Stromal cell of bone marrow (primary cell): ENCODE measurements at places on chromosomes 2 and 18.

DNA sequence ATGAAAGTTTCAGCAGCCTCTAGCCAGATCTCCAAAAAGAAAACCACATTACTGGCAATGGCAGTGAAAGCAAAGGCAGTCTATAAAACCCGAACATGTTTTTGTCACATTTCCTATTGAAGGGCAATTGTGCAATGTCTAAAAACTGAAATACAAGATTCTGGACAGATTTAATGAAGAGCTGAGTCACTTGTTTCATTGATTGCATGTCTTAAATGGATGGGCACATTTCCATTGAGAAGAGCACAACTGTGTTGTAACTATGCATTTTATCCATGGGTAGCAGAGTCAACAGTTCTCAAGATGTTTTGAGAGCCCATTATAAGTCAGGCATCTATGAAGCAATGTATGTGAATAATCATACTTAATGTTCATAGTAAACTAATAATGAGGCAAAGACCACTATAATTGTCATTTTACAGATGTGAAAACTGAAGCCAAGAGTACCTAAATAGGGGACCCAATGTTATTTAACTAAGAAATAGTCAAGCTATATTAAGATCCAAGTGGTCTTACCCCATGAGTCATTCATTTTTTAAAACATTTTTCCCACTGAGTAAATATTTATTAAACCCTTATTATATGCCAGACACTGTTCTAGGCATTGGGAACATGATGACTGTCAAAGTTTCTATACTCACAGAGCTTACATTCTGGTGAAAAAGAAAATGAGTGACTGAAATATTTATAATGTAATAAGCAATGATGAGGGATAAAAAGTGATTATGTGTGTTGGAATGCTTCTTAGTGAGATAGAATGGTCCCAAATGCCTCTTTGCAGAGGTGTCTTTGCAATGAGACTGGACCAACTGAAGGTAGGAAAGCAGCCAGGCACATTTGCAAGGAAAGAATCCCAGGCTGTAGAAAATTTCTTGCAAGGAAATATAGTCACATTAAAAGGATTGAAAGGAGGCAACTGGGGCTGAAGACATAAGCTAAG lies 818.9 kb upstream of the ACVR2A start:
- peak; percentile 83 for DNase-seq

DNA sequence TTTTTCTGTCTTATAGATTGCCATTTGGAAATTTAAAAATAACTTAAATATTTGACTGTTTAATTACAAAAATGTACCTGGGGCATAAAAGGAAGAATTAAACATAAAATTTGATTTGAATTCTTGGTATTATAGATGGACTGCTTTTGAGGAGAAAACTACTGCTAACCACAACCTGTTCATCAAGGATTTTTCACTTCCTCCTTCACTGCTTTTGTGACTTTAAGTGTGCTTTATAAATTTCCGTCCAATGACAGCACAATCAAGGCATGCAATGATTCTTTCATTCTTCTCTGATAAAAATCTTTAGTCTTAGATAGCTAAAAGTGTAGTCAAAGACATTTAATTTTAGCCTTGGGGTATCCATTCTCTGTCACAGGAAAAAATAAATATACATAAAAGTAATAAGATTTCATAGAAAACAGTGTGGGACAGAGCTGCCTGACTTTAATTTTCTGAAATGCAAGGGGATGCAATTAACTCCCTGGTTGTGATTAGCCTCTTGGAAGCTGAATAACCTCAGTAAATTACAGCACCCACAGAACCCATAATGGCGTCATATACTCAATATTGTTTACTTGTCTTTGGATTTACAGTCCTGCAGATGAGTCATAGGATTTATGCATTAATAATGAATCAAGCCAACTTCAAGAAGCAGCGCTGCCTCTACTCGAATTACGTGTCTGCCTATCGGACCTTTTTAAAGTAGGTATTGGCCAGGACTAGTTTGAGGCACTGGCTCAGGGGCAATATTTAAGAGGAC lies 587.9 kb downstream of the NRXN1 start:
- no peak for DNase-seq

DNA sequence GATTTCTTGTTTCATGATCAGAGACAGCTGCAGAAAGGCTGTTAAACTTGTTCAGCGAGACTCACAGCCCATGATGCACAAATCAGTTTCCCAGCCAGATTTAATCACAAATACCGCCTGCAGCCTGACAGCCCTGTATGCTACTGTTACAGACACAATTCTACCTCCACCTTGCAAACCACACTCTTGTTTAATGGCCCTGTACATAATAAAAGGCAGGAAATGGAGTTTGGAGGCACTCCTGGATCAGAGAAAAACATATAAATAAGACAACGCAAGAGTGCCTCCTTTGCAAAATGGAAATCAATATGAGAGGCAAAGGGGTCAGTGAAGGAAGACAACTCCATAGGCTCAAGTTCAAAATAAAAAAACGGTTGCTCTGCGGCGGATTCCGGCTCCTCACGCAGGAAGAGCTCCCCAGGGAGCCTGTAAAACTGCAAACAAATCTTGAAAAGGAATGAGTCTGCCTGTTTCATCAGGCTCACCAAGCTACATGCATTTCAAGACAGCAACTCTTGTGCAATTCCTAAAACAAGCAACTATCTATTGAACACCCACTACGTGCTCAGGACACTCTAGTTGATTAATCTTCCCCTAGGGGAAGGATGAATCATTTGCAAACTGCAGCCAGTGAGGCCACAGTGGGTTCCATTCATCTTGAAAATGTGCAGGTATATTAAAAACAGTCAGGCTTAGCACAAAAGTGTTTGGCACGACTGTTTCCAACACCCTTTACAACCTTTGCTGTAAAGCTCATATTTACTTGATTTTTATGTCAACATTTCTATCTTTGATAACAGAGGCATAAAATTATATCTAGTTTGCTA lies 37.5 kb downstream of the TBC1D8 start:
- DNase-seq, result peak; percentile 75

GRCh38 chr2:186422226-186422625 lies 63.8 kb upstream of the ZC3H15 start:
- DNase-seq, result peak; percentile 99

DNA sequence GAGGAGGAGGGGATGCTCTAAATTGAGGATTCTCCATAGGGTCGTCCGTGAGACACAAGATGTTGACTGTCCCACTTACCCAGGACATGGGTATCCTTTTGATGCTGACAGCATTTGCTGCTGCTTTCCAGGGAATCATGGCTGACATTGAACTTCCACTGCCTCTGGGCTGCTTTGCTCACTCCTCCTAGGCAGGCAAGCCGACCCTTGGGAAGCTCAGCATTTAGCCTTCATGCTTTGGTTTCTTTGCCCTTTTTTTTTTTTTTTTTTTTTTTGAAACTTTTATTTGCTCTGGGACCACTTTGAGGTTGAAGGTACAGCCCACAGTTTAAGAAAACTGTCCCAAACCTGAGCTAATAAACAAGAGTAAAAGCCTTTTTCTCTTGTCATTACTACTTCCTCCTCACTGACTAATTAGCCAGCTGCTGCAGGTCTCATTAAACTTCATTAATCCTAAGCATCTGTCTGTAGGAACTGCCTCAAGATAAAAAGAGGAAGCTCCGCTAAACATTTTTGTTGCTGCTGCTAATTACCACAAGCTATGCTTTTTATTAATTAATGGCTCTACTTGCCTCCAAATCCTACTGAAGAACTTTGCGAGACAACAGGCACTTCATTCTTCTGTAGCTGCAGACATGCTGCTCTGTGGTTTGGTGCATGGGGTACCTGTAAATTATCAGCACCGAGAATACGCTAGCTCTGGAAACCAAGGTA lies 125.4 kb downstream of the SPTBN1 start:
- no peak for DNase-seq

DNA sequence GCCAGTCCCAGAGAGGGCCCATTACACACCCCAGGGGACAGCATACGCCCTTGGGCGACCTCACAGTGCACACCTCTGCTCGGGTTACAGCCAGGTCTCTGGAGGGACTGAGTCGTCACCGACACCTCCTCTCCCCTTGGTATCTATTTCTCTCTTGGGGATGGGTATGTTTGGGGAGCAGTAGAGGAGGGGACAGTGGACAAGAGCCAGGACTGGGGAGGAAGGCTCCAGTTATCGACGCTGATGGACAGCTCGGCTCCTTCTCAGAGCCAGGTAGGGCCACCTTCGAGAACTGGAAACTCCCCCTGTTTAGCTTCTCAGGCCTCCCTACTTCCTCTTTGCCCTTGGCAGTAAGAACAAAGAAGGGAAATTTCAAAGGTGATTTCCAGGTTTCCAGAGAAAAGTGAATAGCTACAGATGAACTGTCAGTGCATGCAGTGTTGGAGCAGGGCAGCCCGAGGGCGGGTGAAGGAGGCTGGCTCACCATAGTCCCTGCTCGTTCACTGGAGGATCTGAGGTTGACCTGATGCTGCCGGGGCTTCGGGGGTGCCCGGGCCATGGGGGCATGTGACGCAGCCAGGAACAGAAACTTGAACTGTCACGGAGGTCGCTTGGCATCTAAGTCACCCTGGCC lies 4.4 kb upstream of the SEMA4C start:
- no peak for DNase-seq

GRCh38 chr2:177229442-177230242 lies 17.0 kb downstream of the HNRNPA3 start:
- no peak for DNase-seq

DNA sequence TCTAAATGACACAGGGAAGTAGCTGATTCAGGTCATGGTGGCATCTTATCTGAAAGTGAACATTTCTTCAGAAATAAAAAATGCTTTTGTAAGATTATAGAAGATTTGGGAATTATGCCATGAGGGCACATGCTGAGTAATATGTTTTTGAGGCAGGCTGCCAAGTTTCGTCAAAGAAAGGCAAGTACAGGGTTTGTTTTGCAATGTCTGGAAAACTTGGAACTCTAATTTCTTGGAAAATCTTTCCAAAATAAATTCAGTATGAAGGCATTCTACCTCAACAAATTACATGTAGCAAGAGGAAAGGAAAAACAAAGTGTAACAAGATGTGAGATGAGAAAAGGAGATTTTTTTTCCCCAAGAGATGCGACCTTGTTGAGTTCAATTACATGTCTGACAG lies 167.7 kb downstream of the PLCL1 start:
- DNase-seq, result peak; percentile 86

- no peak for DNase-seq
Observed at GRCh38 chr2:159272156-159272555, 14.3 kb downstream of the WDSUB1 start.

DNA sequence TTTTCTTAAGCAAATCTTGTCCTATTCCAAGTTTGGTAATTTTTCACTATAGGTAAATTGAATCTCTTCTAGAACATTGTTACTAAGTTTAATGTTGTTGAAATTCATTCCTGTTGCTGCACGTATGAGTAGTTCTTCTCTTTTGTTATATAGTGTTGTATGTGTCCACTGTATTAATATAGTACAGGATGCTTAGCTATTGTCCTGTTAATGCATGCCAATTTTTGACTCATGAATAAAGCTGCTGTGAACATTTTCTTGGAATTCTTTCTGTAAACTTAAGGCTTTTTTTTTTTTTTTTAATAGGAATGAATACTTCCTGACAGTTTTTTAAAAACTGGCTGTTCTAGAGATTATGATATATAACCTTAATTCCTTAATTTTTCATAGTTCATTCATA lies 326.9 kb downstream of the SLC4A3 start:
- peak; percentile 9 for DNase-seq

DNA sequence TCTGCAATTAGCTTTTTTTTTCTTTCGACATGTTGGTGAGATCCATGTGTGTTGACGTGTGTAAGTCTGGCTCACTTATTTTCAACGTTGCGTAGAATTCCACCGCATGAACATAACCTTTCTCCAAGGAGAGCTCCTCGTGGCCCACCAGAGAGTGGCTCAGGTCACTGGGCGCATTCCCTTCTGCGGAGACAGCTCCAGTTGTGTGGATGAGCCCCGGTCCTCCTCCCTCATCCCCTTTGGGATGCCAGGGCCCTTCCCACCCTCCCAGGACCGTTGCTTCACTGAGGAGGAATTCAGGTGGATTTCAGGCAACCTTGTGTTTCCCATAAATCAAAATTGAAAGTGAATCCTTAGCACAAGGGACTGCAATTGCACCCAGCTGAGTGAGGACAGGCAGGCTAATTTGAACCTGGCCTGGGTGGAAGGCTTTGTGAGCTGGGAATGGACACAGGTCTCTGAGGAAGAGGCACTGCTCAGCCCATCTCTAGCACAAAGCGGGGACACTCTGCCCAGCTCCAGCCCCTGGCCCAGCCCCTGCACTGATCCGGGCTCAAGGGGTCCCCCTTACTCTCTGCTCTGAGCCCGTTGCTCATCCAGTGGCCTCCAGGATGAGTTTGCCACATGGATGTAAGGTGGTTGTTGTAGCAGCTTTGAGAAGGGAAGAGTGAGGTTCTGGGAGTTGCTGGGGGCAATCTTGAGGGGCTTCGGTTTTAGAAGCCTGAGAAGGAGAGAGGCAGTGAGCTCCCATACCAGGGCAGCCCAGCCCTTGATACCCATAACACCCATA lies 57.8 kb upstream of the HAAO start:
- DNase-seq, result no peak

GRCh38 chr2:53051157-53051556 lies 716.4 kb upstream of the CHAC2 start:
- no peak for DNase-seq

GRCh38 chr2:105773568-105773967 lies 28.9 kb downstream of the NCK2 start:
- no peak for DNase-seq

- no peak for DNase-seq
Observed at GRCh38 chr18:23301972-23302371, 151.1 kb upstream of the RIOK3 start.
